ENCODE measurements at places on chromosomes 16 and 17.

- no peak for DNase-seq
These were observed 2274.7 kb downstream of the TP53TG3F start for GRCh38 chr16:35733971-35734702.

- no peak for DNase-seq
These were observed 99.9 kb downstream of the MSI2 start for GRCh38 chr17:57356153-57356718.

GRCh38 chr17:63631062-63631461 is 8.8 kb downstream of the MAP3K3 start:
- no peak for DNase-seq

GRCh38 chr16:10777356-10777755 is 33.7 kb downstream of the NUBP1 start:
- no peak for DNase-seq

DNA sequence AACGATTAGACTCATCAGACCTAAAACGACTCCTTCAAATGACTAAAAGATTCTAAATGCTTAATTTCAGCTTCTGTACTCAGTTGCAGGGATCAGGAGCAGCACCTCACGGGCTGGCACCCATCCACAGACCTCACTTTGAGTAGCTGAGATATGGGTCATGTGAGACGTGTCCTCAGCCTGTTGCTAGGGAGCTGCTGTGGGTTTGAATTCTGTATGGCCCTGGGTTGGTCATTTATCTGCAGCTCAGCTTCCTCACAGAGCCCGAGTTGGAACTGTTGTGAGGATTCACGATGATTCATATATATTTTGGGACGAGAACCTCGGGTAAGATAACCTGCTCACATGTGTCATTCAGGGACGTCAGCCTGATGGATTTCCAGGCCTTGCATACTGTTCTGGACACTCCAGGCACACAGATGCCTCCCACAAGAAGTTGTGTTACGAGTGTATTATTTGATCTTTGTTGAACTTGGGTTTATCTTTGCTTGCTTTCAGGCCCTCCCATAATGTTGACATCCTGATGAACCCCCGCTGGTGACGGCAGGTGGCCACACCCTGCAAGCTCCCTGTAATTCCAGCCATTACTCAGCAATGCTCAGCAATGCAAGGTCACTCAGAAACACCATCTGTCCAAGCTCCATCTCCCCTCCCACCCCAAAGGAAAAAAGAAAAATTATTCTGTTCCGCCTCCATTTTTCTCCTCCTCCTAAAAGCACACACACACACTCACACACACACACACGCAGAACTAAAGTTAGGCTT is 137.6 kb downstream of the RBFOX3 start:
- no peak for DNase-seq

DNA sequence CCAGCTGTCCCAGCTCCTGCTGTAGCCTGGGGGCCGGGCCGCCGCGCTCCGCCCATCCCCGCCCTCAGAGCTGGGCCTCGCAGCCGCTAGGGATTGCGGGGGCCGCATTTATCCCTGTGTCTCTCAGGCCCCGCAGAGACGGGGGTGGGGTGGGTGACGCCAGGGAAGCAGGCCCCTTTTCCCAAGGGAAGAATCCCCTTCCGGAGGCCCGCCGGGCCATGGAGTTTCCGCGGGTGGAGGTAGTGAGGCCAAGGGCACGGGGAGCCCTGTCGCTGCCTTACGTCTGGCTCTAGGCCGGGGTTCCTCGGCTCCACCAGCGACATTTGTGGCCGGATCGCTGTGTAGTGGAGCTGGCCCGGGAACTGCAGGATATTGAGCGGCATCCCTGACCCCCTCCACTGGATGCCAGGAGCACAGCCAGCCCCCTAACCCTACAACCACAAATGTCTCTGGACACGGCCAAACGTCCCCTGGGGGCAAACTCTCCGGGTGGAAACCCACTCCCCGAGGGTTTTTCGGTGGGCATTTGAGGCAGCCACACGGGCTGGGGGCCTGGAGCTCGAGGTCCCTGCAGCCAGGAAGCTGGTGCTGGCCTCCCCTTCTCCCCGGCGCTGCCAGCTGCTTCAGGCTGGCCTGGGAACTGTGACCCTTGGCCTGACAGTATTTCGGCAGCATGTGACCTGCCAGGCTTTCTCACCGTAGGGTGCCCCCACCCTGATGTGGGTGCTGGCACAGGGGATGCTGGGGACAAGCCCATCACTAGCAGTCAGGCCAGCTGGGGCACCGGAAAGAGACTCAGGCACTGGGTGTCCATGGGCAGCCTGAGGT is 12.0 kb upstream of the CD300A start:
- DNase-seq = no peak

GRCh38 chr17:56108811-56109284 is 44.4 kb upstream of the ANKFN1 start:
- DNase-seq = no peak

DNA sequence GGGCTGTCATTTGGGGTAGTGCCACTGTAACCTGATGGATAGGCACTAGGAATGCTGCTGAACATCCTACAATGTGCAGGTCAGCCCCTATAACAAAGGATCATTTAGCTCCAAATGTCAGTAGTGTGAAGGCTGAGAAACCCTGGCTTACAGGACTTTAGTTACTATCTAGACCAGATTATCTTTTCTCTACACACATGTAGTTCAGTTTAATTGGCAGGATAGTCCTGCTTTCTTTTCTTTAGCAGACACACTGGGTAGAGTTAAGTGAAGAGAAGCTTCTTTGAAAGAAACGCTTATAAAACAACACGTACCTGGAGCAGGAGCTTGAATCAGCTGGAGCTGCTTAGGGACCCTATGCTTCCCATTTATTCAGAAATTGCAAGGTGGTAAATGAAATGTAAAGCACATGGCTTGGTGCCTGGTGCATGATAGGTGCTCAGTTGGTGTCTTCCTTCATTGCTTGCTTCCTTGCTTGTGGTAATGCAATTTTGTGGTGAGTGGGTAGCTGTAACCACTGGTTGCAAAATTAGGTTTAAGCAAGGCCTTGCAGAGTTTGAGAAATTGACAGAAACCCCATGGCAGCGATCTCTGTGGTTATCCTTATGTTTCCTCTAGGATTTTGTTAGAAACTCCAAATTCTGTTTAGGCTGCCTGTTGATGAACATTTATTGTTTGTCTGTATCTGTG is 9.4 kb downstream of the METTL9 start:
- no peak for DNase-seq

DNA sequence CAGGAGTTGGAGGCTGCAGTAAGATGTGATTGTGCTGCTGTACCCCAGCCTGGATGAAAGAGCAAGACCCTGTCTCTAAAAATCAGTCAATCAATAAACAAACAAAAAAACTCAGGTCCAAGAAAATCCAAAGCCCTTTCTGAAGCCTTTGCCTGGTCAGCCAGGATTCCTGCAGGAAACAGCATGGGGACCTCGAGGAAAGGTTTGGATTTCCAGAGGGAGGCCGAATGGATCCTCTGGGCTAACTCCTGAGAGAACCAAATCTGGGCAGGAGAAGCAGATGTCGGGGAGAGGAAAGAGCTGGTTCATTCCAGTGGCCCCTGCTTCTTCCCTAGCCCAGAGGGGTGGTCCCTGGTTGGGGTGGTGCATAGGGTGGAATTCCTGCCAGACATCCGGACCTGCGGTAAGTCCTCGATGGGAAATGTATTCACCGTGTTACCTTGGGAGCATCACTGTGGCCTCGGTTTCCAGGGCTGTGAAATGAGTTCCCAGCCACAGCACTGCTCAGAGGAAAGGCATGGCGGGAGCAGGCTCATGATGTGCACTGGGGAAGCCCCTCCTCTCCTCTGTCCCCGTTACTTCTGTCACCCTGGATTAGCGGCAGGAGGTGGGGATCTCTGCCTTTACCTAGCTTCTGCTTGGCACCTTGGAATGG is 75.1 kb downstream of the CYLD start:
- DNase-seq = no peak
